COR-L47 (cell line): ENCODE measurements at places on chromosomes 5 and 9.

- no peak for DNase-seq
Measured at GRCh38 chr9:95261890-95262289, 55.6 kb downstream of the FANCC start.

DNA sequence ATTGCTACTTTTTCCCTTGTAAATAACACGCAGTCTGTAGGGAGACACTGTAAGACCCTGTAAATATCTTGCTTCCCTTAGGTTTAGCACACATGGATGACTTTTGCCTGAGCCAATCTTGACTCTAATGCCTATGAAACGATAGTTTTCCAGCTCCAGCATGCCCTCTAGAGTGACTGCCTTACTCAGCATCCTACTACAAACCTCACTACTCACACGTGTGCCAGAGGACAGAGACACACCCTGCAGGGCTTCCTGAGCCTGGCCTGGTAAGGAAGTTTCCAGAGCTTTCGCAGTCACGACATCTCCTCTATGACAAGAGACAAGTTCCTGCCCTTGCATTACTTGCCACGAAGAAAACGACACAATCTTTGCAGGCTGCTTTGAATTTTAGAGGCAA lies 138.1 kb downstream of the ATPSCKMT start:
- DNase-seq: no peak

DNA sequence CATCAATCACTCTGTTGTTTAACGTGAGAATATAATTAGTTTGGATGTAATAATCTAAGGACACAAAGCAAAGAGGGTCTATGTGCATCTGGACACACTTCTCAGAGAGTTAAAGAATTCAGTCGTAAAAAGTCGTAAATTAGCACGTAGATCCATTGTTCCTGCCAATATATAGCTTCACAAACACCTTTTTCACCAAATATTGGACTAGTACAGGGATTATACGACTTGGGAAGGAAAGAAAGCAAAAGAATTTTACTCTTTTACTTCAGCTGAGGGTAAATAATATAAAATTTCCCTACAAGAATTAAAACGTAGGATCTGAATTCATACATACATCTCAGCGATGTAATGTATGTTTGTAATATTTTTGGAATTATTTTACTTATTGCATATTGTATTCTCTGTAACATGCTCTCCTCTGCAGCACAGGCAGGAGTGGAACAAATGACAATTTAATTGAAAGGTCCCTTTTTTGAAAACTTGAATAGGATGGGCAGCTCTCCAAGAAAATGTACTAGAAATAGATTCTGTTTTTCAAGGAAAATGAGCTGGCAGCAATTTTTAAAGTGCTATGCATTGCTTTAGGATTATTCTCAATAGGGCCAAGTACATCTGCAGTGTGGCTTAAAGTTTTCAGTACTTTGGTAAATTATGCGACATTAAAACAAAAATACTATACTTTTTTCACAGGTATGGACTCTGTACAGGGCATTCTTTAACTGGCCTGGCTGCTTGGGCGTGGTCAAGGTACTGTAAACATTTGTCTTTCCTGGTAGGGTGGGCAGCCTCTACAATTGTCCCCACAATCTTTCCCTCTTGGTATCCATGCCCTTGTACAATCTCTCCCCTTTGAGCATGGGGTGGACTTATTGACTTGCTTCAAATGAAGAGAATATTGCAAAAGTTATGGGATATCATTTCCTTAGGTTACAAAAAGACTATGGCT lies 39.7 kb upstream of the HSD17B4 start:
- no peak for DNase-seq

- peak; percentile 7 for DNase-seq
Measured at GRCh38 chr5:144377207-144377606, 206.5 kb downstream of the KCTD16 start.

GRCh38 chr9:92176068-92176799 lies 61.0 kb upstream of the SPTLC1 start:
- DNase-seq: no peak

- no peak for DNase-seq
Measured at GRCh38 chr9:34084562-34084961, 35.9 kb upstream of the UBAP2 start.

DNA sequence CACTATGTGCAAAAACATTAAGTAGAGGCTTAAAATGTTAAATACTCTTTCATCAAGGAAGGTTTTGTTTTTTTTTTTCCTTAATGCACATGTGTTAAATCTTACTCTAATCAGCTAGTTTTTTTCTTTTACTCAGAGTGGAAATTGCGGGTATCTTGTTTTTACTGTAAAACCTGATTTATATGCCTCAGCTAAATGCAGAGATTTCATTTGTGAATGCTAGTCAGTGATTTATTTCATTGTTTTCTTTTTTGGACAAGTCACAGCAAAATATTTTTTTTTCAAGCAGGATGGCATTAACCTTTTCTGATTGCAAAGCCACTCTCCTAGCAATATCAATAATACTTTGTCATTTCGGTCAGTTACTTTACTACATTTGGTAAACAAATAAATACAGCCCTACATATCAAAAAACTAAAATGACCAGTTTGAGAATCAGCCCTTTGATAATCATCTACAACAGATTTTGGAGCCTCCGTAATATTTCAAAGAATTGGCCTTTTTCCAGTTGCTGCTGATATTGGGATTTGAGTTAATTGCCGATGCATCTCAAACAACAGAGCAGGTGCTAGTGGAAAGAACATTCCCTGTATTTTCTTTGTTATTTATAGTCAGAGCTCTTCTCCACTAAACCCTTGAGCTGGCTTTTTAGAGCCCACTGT lies 579.2 kb upstream of the ZNF608 start:
- DNase-seq: peak; percentile 94

GRCh38 chr9:123710299-123710698 lies 219.6 kb downstream of the DENND1A start:
- DNase-seq: no peak

GRCh38 chr9:115590011-115590410 lies 472.1 kb upstream of the TNC start:
- no peak for DNase-seq

- no peak for DNase-seq
Measured at GRCh38 chr5:169599451-169599850, 15.9 kb downstream of the SPDL1 start.

- DNase-seq: no peak
Measured at GRCh38 chr5:146630472-146630871, 114.5 kb upstream of the GPR151 start.

DNA sequence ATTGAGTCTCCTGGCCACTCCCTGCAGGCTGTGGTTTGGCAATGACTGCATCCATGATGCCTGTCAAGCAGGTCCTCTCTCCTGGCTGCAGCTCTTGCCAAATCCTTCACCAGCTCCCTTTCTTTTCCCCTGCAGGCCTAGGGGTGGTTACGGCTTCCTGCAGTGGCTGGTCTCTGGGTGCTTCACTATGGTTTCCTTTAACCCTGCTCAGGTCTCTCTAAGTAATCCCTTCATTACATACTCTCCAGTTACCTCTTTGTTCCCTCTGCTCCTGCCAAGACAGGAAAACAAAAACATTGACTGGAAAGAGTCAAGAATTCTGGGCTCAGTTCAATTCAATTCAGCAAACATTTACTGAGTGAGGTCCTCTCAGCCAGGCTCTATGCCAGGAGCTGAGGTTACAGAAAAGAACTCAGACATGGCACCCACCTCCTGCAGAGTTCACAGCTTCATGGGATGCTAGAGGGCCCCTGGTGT lies 19.8 kb upstream of the PTPN3 start:
- peak; percentile 92 for DNase-seq

- DNase-seq: no peak
Measured at GRCh38 chr5:180213256-180213600, 4.2 kb upstream of the RASGEF1C start.

DNA sequence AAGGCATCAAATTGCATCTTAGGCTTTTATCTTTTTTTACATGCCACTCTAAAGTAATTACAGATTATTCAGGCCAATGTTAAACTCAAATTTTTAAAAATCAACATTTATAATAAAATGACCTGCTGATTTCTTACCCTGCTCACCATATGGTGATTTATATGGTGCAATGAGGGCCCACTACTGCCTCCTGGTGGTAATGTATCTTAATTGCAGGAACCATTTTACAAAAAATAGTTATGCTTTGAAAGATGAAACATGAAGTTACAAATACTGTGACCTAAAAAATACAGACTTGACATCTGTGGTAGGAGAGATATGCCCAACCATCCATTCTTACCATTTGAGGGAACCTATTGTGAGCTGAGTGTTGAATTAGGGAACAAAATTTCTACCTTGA lies 292.6 kb upstream of the TAS2R1 start:
- DNase-seq: no peak

DNA sequence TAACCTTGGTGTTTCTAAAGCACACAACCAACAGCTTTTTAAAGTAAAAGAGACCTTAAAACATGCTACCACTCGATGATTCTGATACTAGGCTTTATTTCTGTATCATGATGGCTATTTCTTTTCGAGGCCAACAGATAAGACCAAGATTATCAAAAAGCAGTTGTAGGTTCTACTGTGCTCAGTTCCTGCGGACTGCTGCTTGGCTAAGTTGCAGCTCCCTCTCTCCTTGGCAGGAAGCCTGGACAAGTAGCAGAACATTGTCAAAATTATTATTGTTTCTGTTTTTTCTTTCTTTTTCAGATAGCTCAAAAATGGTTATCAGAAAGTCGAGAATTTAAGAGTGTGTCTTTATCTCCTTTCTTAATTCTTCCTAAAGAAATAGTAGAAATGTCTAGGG lies 607.6 kb downstream of the PTPRD start:
- no peak for DNase-seq

GRCh38 chr9:97398999-97399758 lies 12.7 kb upstream of the TDRD7 start:
- DNase-seq: no peak

GRCh38 chr9:113463418-113464285 lies at the start of gene RGS3:
RGS3 (plus strand) TSS chr9:113463727; CDS start chr9:113463803, 76 bp downstream.
- peak; percentile 83 for DNase-seq

GRCh38 chr5:142000704-142001484 lies 11.9 kb downstream of the GNPDA1 start:
- no peak for DNase-seq

- no peak for DNase-seq
Measured at GRCh38 chr5:142486020-142486419, 161.2 kb upstream of the SPRY4 start.

- DNase-seq: no peak
Measured at GRCh38 chr9:123756484-123757106, 173.3 kb downstream of the DENND1A start.
